Breast epithelium (tissue), 4 donors: ENCODE measurements at places on chromosomes 6 and 20.

GRCh38 chr6:70133246-70133645, 169.6 kb downstream of the COL9A1 start:
- DNase-seq: no peak

DNA sequence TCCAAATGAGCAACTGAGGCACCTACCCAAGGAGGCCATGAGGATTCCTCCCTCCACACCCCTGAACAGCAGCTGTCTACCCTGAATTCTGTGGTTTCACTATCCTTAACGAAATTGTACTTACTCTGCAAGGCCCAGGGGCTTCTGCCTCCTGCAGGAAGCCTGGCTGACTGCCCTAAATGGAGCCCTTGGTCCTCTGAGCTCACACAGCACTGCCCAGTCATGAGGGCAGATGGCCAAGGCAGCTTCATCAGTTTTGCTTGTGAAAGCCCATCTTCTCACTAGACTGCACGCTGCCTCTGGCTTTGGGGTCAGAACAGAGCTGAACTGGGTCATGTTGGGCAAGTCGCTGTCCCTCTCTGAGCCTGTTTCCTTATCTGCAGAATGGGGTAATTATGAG, 26.4 kb upstream of the SIRPA start:
- DNase-seq: no peak

DNA sequence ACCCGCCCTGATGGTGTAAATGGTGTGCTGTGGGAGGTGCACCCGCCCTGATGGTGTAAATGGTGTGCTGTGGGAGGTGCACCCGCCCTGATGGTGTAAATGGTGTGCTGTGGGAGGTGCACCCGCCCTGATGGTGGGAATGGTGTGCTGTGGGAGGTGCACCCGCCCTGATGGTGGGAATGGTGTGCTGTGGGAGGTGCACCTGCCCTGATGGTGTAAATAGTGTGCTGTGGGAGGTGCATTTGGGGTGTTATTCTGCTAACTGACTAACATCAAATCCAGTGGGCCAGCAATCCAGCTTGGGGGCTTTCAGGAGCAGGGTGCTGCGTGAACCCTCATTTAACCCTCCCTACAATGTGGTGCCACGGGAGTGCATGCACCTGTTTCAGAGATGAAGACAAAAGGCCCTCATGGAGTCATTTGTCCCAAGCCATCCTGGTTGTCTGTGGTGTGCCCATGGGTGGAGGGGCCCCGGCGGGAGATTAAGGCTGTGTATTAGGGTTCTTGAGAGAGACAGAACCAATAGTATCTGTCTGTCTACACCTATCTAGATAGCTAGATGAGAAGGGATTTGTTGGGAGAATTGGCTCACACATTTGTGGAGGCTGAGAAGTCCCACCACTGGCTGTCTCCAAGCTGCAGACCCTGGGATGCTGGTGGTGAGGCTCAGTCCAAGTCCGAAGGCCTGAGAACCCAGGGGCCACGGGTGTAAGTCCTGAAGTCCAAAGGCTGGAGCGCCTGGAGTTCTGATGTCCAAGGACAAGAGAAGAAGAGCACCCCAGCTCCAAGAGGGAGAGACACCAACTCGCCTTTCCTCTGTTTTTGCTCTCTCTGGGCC, 39.2 kb downstream of the TMEM242 start:
- no peak for DNase-seq

DNA sequence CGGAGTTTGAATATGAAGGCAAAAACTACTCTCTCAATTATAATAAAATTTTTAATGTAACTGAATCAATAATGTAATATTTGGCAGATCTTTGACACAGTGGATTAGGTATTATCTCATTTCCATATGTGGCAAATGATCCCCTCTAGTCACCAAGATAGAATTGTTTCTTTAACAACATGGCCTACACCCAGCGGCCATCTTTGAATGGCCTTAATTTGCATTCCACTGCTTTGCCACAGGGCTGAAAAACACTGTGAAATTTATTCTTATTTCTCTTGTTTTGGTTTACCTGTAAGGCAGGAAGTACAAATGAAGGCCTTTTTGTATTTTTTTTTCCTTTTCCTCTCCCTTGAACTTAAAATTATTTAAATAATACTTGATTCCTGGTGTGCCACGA, 162.6 kb upstream of the SCGN start:
- no peak for DNase-seq

- DNase-seq: no peak
Measured at GRCh38 chr6:144140867-144141266, 9.4 kb upstream of the STX11 start.

DNA sequence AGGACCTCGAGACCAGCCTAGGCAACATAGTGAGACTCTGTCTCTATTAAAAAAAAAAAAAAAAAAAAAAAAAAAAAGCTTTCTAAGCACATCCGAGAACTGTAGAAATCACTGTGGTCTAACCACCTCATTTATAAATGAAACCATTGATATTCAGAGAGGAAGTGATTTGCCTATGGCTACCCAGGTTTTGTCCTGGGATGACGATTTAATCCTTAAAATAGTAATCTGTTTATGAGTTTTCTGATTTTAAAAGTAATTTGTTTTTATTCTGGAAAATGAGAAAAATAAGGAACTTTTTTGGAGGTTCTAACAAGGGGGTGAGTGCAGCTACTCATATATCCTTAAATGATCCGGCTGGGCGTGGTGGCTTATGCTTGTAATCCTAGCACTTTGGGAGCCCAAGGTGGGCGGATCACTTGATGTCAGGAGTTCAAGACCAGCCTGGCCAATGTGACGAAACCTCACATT, 6.5 kb upstream of the BTN3A2 start:
- DNase-seq: no peak

- DNase-seq: no peak
Measured at GRCh38 chr6:13390658-13391057, 62.3 kb upstream of the TBC1D7 start.

- no peak for DNase-seq
Measured at GRCh38 chr6:42704251-42704936, 18.0 kb downstream of the PRPH2 start.

GRCh38 chr6:144896289-144896688, 611.2 kb downstream of the UTRN start:
- no peak for DNase-seq

- peak; percentile 17 for DNase-seq
Measured at GRCh38 chr20:58651559-58651945, 469 bp downstream of the STX16 start.
